ENCODE measurements at places on chromosomes 5 and 9.

DNA sequence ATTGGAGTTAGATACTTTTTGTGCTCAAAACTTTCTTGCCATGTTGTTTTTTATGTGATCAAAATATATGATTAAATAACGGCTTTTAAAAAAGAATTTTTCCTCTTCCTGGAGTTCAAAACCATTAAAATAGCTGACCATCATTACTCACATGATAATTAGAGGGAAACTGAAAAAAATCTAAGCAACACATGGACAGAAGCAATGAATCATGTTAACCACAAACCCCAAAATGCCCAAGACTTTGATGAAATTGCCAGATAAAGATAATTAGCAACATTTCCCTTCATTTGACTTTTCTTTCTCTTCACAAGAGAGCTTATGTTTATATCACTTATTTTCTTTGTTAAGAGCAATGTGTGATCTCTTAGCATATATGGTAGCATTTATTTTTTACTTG lies 1294.2 kb downstream of the EFNA5 start:
- peak; percentile 88 for DNase-seq
- H3K27ac ChIP-seq = no peak overlapping the region
- no peak overlapping the region for H3K4me3 ChIP-seq
- H3K27me3 ChIP-seq = no peaks in the 10 kb centered on the region

DNA sequence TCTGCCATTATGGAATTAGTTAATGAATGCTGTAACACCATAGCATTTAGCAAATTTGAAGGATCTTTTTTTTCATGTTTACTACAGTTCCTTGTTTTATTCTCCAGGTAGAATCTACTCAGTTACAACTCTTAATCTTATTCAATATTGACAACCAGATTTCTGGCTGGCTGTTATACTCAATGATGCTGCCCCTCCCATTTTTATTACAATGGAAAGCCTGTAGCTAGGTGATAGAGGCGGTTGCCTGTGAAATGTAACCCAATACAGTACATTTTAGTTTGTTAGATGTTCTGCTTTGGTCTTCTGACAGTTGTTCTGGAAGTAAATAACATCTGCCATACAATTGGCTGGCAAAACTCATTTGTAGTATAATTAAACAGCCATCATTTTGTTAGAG lies 294.2 kb downstream of the DMRTA1 start:
- H3K36me3 ChIP-seq = no peaks in the 10 kb centered on the region
- no peak for DNase-seq
- H3K27me3 ChIP-seq = no peaks in the 10 kb centered on the region
- H3K4me3 ChIP-seq = no peak overlapping the region
- no peak overlapping the region for H3K27ac ChIP-seq

DNA sequence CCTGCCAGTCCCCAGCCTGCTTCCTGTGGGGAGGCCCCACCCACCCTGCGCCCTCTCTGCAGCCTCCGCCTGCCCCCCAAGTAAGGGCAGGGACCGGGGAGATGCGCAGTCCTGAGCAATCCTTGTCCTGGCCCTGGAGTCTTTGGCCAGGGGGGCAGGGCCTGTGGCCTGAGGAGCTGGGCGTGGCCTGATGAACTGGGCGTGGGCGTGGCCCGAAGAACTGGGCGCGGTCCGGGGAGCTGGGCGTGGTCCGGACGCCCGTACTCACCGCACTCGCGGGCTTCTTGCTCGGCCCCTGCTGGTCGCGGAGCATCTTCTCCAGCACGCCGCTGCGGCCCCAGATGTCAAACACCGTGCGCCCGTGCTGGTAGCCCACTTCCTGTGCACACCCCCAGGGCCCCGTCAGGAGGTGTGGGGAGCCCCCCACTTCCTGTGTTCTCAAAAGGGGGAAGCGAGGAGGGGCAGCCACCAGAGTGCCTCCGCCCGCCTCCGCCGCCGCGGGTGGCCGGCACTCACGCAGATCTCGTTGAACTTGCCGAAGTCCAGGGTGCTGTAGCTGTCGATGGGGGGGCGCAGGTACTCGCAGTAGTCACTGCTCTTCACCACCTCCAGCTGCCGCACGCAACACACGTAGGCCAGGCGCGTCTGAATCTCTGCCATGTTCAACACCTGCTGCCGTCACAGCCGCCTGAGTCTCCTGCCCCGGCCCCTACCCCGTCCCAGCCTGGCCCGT lies 2.7 kb upstream of the NSMF start:
- peak; percentile 37 for DNase-seq
- H3K36me3 ChIP-seq = peaks cover 5% of the 10 kb centered on the region
- no peaks in the 10 kb centered on the region for H3K27me3 ChIP-seq

DNA sequence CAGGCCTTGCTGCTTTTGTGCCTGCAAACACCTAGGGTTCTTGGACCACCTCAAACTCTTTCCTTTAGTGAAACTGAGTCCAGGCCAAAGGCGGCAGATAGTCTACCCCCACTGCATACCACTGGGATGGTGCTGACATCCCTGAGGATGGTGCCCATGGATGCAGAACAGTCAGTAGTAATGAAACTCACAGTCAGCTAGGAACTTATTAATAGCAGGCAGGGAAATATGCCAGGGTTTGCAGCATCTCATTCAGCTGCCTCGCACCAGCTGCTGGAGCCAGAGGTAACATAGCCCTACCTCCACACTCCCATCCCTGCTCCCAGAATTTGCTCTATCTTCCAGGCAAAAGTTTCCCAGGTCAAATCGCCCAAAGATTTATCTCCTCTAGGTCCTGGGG lies 189.1 kb downstream of the SREK1 start:
- no peak overlapping the region for H3K27ac ChIP-seq
- H3K27me3 ChIP-seq = peaks cover 4% of the 10 kb centered on the region
- no peaks in the 10 kb centered on the region for H3K4me1 ChIP-seq
- DNase-seq = no peak

- H3K36me3 ChIP-seq = no peaks in the 10 kb centered on the region
- no peak for DNase-seq
- no peaks in the 10 kb centered on the region for H3K27me3 ChIP-seq
- H3K4me3 ChIP-seq = no peak overlapping the region
Measured at GRCh38 chr9:129542741-129543140, 78.2 kb downstream of the C9orf50 start.

GRCh38 chr5:180047667-180048066 lies 23.9 kb downstream of the RNF130 start:
- H3K27me3 ChIP-seq = no peaks in the 10 kb centered on the region
- H3K4me1 ChIP-seq = no peaks in the 10 kb centered on the region
- peak; percentile 12 for DNase-seq
- no peak overlapping the region for H3K4me3 ChIP-seq
- H3K27ac ChIP-seq = no peak overlapping the region

GRCh38 chr5:142521706-142522105 lies 164.2 kb downstream of the FGF1 start:
- no peaks in the 10 kb centered on the region for H3K4me1 ChIP-seq
- no peak overlapping the region for H3K4me3 ChIP-seq
- DNase-seq = no peak

GRCh38 chr9:6126377-6126776 lies 89.2 kb upstream of the IL33 start:
- no peak overlapping the region for H3K27ac ChIP-seq
- H3K4me3 ChIP-seq = no peak overlapping the region
- no peaks in the 10 kb centered on the region for H3K36me3 ChIP-seq
- H3K27me3 ChIP-seq = no peaks in the 10 kb centered on the region
- no peak for DNase-seq
